Subcutaneous preadipocyte (primary cell): ENCODE measurements at places on chromosomes 13 and 19. TPM values are rescaled to one million over a fixed set of nuclear protein-coding genes. Genes with fewer than 3 reads are reported as not detected.

STXBP2 gene
- total RNA-seq: 1.1 and 5.3 TPM in 2 replicates

ERICH6B gene
- total RNA-seq: not detected in 2 replicates

ZNF677 gene
- 11.1 and 12.5 TPM in 2 replicates for total RNA-seq

LMTK3 gene
- not detected in 2 replicates for total RNA-seq

NKPD1 gene
- 0.39 and 1.1 TPM in 2 replicates for total RNA-seq

PSPC1 gene
- 37.1 and 56.5 TPM in 2 replicates for total RNA-seq

ZNF709 gene
- total RNA-seq: 1.4 and 1.8 TPM in 2 replicates

EFNA2 gene
- total RNA-seq: not detected in 2 replicates

USF2 gene
- 53.6 and 59.4 TPM in 2 replicates for total RNA-seq

IL11 gene
- total RNA-seq: 0.37 and 1.6 TPM in 2 replicates

DIAPH3 gene
- 12.1 and 22.7 TPM in 2 replicates for total RNA-seq

IZUMO1 gene
- total RNA-seq: not detected in 2 replicates

GSX1 gene
- total RNA-seq: not detected in 2 replicates

TUBA3C gene
- not detected in 2 replicates for total RNA-seq

OR7C1 gene
- total RNA-seq: not detected in 2 replicates

SSC5D gene
- total RNA-seq: 9.2 and 14.7 TPM in 2 replicates

FPR2 gene
- 0.37 and 0.39 TPM in 2 replicates for total RNA-seq

OR4F17 gene
- not detected in 2 replicates for total RNA-seq

ZNF492 gene
- 1.1 and 1.4 TPM in 2 replicates for total RNA-seq

SIGLECL1 gene
- not detected in 2 replicates for total RNA-seq

PSG7 gene
- not detected in 2 replicates for total RNA-seq
